ENCODE measurements at places on chromosomes 2 and 18.

- DNase-seq = no peak
Measured at GRCh38 chr2:17646838-17647701, 106.5 kb downstream of the SMC6 start.

- DNase-seq = no peak
Measured at GRCh38 chr2:189709501-189710221, 35.2 kb downstream of the ANKAR start.

DNA sequence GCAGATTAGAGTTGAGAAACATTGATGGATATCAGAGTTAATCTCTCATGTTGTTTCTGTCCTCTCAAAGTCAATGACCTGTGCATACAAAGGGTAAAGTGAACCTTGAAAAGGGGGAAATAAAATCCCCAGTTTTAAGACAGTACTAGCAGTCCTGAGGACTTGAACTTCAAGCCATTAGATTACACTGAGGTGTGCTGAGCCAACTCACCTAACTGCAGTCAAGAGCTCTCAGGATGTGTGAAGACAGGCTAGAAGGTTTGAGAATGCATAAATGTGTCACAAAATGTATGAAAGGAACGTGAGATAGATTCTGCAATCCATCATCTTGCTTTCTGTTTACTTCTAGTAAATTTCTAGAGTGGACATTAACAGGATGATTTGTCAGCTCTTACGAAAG, 35.5 kb downstream of the DOCK10 start:
- no peak for DNase-seq

DNA sequence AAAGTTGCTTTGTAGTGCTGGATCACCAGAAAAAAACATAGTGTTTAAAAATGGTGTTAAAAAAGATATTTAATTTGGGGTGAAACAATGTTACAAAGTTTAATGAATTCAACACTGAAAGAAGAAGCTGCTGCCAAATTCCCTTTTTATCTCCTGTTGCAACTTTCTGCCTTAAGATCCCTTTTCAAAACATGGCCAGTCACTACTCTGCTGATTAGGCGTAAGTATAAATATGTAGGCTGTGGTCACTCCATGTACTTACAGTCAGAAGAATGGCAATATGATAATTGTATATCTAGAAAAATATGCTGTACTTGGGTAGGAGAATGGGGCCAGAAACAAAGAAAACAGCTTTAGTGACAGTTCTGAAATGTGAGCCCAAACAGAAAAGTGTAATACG, 123.5 kb upstream of the ZBTB14 start:
- DNase-seq = no peak
